ENCODE measurements at places on chromosomes 7 and 10.
A peak's percentile ranks its signal among the peaks of the same experiment; 100 is the strongest.

- no peak for DNase-seq
Observed at GRCh38 chr7:90407484-90407821, 4.2 kb downstream of the CLDN12 start.

DNA sequence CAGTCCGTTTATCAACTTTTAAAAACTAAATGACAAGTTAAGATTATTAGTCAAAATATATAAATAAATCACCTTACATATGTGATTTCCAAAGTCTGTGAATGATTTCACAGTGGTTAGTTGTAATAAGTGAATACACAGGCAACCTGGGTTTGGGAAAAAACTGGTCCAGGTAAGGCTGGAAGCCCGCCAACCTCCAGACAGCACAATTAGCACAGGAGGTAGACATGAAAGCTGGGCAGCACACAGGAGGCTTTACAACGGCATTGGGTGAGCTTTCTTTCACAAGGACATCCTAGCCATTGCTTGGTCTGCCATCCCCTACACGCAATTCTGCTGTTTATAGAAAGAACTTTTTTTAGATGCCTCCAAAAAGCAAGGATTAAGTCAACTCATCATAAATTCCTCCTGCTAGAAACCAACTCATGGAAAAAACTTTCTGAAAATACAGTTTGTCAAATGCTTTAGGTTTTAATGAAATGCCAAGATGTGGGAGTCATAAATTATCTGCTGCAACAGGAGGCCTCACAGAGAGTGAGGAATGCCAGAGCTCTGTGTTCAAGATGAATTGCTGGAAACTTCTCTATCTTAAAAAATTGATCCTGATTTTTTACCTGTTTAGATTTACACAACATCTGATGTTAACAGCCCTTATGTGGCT is 346.8 kb upstream of the NFE2L3 start:
- DNase-seq, result no peak

- no peak for DNase-seq
Observed at GRCh38 chr10:128386231-128386630, 260.0 kb upstream of the MKI67 start.

DNA sequence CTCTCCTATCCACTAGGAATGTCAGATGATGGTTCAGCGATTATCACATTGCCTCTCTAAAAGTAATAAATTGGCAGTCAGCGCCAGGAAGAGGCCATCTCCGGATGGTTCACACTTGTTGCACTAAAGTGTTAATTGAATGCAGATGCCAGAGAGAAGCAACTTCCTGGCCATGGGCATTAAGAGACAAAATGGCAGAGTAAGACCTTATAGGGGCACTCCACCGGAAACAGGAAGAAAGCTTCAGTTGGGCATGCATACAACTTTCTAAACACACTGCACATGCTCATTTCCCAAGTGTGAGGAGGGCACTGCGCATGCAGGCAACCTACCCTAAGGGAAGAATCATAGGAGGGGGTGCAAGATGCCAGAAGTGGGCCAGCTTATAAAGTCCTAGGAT is 71.7 kb upstream of the AUTS2 start:
- no peak for DNase-seq

- no peak for DNase-seq
Observed at GRCh38 chr10:5545778-5546710, 21.3 kb downstream of the CALML3 start.

- no peak for DNase-seq
Observed at GRCh38 chr10:68043030-68043429, 32.1 kb downstream of the HERC4 start.

GRCh38 chr10:83603708-83604107 is 535.6 kb upstream of the GHITM start:
- no peak for DNase-seq

DNA sequence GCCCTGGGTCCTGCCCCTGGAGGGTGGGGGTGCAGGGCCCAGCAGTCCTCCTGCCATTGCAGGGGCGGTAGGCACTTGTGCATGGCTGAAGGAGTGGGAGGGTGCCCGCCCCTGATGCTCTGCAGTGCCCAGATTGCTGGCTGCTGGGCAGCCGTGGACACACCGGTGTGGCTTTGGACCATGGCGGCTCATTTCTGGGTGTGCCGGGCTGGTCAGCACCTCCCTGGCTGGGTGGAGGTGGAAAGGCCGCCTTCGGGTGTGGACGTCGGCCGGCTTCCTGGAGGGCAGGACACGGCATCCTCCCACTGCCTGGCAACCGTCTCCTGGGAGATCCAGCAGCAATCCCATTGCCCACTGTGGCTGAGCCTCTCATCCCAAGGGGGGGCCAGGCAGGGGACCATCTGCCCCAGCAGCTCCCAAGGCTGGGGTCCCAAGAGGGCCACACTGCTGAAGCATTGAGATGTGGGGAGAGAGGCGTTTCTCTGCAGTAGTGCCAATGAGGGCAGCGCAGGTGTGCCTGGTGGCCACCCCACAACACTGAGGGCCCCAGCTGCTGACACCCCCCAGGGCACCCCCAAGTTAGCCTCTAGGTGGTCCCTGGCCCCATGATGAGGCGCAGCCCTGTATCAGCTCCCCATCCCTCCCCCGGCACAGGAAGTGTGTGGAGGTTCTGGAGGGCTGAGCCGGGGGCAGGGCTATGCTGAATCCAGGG is 12.9 kb downstream of the TTYH3 start:
- no peak for DNase-seq

- DNase-seq, result peak; percentile 29
Observed at GRCh38 chr10:132836832-132837540, 51.0 kb upstream of the NKX6-2 start.

DNA sequence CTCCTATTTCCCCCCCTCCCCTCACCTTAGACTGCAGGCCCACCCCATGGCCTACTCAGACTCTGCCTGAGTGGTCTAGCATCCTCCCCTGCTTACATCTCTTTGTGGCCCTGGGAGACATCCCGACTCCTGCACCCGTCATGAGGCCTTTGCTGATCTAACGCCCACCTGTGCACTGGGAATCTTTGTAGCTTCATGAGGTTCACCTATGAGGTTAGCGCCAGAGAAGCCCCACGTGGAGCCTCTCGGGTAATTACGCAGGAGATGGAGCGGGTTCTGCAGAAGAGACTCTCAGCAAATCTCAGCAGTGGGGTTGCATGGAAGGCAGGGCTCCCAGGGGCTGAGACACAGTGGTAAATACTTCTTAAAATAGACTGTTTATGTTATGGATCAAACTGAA is 43.5 kb upstream of the HSPA12A start:
- DNase-seq, result no peak

GRCh38 chr10:80320377-80320776 is 30.9 kb upstream of the MAT1A start:
- DNase-seq, result no peak

GRCh38 chr10:71239946-71240795 is 27.8 kb downstream of the UNC5B start:
- DNase-seq, result no peak

GRCh38 chr7:40876601-40877000 is 741.8 kb downstream of the SUGCT start:
- DNase-seq, result no peak

- no peak for DNase-seq
Observed at GRCh38 chr7:135348493-135348892, 114.9 kb downstream of the STRA8 start.

DNA sequence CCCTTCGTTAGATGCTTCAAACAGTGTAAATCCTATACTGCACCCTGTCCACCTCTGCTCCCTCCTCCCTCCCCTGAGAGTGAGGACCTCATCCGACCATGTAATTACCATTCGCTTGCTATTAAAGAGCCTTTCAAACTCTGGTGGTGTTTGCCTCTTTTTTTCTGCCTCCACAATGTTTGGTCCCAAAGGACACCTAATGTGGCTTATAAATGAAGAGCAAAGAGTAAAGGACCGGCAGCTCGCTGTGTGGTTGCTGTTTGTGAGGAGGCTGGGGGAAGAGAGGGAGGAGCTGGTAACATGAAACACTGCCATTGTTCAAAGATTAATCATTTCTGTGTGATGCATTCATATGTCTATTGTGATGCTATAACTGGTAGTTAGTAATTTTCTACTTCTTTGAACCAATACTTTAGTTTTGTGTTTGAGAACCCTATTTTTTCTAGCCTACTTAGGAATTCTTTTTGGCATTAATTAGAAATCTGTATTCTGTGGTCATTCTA is 27.9 kb downstream of the MTURN start:
- no peak for DNase-seq

- DNase-seq, result no peak
Observed at GRCh38 chr7:2638224-2638991, 6.6 kb downstream of the TTYH3 start.

DNA sequence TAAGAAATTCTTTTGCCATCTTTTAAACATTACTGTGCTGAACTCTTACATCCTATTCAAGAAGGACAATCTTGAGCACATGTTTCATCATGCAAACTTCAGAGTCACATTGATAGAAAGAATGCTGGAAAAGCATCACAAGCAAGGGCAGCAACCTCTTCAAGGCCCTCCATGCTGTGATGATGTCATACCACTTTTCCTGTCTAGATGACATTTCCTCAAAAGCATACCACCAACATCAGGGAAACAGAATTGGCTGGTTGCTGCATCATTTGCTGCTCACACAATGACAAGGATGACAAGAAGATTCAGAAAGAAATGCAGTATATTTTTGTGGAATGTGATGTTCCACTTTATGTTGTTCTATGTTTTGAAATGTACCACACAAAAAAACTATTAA is 37.6 kb downstream of the CYP2C8 start:
- DNase-seq, result no peak

DNA sequence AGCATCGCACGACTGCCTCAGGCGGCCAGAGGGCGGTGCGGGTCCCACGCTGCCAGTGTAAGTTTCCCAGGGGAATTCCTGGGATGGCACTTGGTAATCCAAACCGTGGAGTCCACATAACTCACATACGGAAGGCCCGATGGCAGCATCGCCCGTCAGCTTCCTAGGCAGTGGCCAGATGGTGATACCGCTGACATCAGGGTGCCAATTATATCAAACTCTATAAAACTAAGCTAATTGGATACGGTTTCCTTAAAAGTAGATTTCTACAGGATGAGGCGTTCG is 189.8 kb downstream of the CELF2 start:
- DNase-seq, result no peak

- peak; percentile 29 for DNase-seq
Observed at GRCh38 chr7:123624527-123625183, 23.0 kb downstream of the ASB15 start.

DNA sequence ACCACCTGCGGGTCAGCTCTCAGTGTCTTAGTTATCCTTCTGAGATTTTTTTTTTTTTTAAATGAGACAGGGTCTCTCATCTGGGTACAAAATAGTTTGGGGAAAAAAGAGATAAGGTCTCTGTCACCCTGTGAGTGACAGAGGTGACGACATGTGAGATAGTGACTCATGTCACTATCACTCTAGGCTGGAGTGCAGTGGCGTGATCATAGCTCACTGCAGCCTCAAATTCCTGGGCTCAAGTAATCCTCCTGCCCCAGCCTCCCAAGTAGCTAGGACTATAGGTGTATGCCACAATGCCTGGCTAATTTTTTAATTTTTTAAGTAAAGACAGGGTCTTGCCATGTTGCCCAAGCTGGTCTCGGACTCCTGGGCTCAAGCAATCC is 10.4 kb downstream of the BLVRA start:
- no peak for DNase-seq

Data from stimulated activated CD8-positive, alpha-beta memory T cell treated with anti-CD3 and anti-CD28 coated beads, Interleukin-15, amount 100 ng/mL, for 24 hours (primary cell).